Astrocyte (in vitro differentiated cells and primary cell): ENCODE measurements at places on chromosomes 4 and X. TPM values are rescaled to one million over a fixed set of nuclear protein-coding genes. Genes with fewer than 3 reads are reported as not detected.

- no peak for DNase-seq
Measured at GRCh38 chr4:129437347-129437746, 341.4 kb downstream of the C4orf33 start.

DNA sequence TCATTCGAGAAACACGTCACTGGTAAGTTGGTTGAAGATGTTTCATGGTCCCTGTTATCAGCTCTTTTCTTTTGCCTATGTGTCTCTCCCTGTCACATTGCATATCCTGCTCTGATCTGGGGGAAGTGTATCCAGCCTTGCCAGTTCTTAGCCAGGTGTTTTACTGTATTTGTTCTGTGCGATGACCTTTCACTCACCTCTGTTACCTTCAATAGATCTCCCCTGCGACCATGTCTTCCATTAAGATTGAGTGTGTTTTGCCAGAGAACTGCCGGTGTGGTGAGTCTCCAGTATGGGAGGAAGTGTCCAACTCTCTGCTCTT, 2.6 kb downstream of the RGN start:
- DNase-seq, result no peak

DNA sequence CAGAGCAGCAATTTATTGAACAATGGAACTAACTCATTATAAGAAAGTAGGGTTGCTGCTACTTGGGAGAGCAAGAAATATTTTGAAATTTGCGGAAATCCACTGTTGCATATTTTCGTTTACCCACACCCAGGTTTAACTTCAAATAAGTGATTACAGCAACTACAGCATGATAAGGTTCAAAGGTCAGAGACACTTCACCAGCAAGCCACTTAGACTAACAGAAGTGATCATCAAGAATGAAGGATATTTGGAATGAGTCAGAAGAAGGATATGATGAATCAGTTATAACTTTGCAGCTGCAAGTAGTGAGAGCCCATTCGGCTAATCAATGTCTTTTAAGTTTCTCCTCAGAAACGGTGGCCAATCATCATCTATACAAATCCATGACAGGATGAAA, 199.3 kb downstream of the TMA16 start:
- peak; percentile 92 for DNase-seq

GRCh38 chr4:88366460-88366859, 12.2 kb upstream of the HERC6 start:
- no peak for DNase-seq

DNA sequence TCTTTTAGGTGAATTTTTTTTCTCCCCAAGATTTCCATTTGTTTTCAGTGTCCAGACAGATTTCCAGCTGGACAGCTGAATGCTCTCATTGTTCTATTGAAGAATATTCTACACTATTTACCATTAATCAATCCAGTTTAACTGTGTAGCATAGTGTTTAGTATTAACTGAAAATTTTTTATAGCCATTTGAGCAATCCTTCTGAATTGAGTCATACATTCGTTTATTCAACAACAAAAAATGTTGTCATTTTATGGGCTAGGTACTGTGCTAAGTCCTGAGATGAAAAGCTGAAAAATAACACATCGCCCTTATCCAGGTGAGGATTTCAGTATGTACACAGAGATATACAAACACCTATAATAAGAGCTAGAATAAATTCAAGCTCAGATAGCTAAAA, 223.3 kb downstream of the COL25A1 start:
- no peak for DNase-seq

DNA sequence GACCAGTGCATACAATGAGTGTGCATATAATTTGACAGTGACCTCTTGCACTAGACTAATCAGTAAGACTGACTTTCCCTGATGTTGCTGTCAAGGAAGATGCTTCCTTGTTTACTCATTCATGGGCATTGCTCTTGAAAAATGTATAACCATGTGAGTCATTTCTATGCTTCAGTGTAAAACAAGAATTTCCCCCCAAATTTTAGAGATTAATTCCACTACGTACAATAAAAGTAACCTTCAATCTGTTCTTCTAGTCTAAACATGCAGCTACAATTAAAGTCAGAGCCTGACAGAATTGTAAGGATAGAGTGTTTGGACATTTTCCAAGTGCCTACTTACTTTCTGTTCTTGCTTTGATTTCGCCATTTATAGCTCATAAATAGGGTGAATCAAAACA, 935.7 kb downstream of the RAPGEF2 start:
- peak; percentile 3 for DNase-seq

Gene OCRL
- total RNA-seq, result 36.1 and 36.2 TPM in 2 replicates

Gene CXCL8
- total RNA-seq, result 1.2 and 1.5 TPM in 2 replicates

DNA sequence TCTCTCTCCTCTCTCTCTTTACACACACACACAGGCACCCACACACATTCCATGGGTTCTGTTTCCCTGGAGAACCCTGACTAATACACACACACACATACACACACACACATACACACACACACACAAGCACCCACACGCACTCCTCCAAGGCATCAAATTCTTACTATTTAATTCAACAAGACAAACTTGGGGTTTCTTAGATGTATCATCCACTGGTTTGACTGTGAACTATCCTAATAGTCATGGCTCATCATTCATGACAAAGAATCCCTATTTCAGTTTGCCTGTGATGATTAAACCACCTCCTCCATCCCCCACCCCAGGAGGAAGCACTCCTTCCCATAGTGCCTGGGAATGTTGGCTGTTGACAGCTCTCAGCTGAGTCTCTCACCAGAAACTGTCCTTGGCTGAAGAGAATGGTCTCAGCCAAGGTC, 98.2 kb downstream of the USP46 start:
- peak; percentile 84 for DNase-seq

Gene GIMD1
- total RNA-seq, result not detected in 2 replicates

- DNase-seq, result no peak
Measured at GRCh38 chr4:86561256-86561655, 32.9 kb upstream of the PTPN13 start.

- no peak for DNase-seq
Measured at GRCh38 chr4:152588869-152589268, 53.0 kb upstream of the FBXW7 start.

Gene HTN3
- total RNA-seq, result not detected in 2 replicates

Gene NXF2B
- not detected in 2 replicates for total RNA-seq

- no peak for DNase-seq
Measured at GRCh38 chr4:173008436-173008835, 160.2 kb upstream of the GALNT7 start.

- no peak for DNase-seq
Measured at GRCh38 chrX:149652232-149652981, 20.8 kb upstream of the TMEM185A start.

Gene NHSL2
- 13.0 and 14.8 TPM in 2 replicates for total RNA-seq

DNA sequence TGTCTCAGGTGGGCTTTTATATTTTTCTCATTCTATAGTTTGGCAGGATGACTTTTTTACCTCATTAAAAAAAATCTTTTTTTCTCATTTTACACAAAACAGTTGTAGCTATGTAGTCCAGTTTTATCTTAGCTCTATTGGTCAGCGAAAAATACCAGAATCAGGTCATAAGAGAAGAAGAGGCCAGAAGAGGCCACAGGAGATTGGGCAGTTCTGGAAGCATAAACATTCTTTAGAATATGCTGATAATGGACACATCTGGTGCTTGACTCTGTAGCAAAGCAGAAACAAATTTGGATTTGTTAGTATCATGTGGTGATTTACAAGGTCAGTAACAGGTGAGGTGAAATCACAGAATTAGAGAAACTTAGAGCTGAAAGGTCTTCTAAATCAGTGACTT, 66.6 kb upstream of the ARHGAP24 start:
- no peak for DNase-seq

GRCh38 chrX:66110112-66110511, 53.9 kb upstream of the HEPH start:
- DNase-seq, result no peak

DNA sequence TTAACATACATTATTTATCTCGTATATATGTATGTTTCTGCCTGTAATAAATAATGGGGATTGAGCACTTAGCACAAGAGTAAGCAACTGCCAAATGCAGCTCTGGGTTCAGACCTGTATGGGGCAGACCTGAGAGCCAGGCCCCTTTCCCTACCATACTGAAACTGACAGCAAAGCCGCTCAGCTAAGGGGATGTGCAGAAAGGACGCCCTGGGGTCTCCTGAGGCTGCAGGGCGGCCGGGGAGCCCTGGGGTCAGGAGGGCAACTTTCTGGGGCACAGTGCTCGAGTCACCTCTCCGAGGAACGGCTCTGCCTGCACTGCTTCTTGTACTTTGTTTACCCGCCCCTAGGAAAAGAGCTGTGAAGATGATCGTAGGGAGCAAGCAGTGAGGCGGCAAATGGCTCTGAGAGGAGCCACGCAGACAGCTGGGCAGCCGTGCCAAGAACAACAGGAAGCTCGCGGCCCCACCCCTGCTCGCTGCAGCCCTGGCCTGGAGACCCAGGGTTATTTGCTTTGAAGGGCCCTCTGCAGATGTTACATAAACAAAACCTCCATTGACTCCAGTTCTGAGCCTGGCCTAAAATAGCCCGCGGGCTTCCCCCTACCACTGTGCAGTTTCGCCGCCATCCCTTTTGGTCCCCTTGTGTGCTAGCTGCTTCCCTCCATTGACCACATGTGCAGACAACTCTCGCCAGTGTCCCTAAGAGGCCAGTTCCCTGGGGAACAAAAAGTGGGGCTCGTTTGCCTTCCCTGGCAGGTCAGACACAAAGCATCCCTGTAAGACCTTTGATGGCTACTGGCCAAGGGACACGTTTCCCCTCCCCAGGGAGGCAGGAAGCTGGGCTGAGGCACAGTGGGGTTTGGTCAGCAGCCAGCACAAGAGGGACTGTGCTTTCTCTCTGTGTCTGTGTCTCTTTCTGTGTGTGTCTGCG, 111.3 kb upstream of the LNX1 start:
- DNase-seq, result peak; percentile 74

DNA sequence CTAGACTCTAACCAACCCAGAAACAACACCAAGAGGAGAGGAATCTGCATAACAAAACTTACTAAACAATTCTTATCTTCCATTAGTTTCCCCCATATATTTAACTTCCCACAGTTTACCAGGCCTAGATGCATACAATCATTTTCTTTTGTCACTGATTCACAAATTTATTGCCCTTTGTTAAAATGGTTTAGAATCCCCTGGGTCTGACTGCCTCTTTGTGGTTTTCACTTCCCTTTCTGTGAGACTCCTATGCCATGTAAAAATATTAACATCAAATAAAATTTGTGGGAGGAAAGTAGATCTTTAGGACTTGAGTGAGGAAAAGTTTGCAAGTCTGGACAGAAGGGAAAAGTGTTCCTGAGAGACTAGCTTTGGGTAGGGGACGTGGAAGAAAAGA, 393.8 kb upstream of the CNKSR2 start:
- no peak for DNase-seq
